ENCODE measurements at places on chromosomes 12 and 14. TPM values are rescaled to one million over a fixed set of nuclear protein-coding genes. Genes with fewer than 3 reads are reported as not detected.

The TAS2R8 gene
- polyA plus RNA-seq: not detected

The CLEC4D gene
- polyA plus RNA-seq: 0.03 TPM

- no peak for DNase-seq
- no peaks in the 10 kb centered on the region for H3K4me1 ChIP-seq
- no peak overlapping the region for H3K4me3 ChIP-seq
Measured at GRCh38 chr14:97851428-97851995, 1054.3 kb downstream of the VRK1 start.

- no peaks in the 10 kb centered on the region for H3K4me1 ChIP-seq
- no peak overlapping the region for H3K4me3 ChIP-seq
- no peaks in the 10 kb centered on the region for H3K36me3 ChIP-seq
- no peak overlapping the region for H3K27ac ChIP-seq
Measured at GRCh38 chr12:34603382-34604035, 581.2 kb downstream of the ALG10 start.

The LTBP2 gene
- 3.5 TPM for polyA plus RNA-seq

- no peak for DNase-seq
- H3K4me3 ChIP-seq: no peak overlapping the region
- no peaks in the 10 kb centered on the region for H3K36me3 ChIP-seq
- H3K27ac ChIP-seq: no peak overlapping the region
- H3K4me1 ChIP-seq: no peaks in the 10 kb centered on the region
Measured at GRCh38 chr12:40171501-40171900, 53.3 kb upstream of the LRRK2 start.

DNA sequence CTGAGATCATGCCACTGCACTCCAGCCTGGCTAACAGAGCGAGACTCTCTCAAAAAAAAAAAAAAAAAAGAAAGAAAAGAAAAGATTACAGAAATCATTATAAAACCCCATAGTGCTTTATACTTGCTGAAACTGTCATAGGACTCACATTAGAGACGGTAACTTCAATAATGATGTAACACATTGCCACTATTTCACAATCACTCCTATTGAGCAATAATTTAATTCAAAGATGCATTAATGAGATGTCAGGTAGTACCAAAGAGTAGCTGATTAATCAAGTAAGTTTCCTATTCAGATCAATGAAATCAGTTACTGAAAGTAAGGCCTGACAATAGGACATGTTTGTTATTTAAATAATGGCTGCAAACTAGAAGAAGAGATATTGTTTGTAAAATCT is 751.5 kb upstream of the ALG10B start:
- no peak overlapping the region for H3K4me3 ChIP-seq
- H3K27ac ChIP-seq: no peak overlapping the region
- DNase-seq: no peak
- no peaks in the 10 kb centered on the region for H3K36me3 ChIP-seq
- H3K4me1 ChIP-seq: no peaks in the 10 kb centered on the region
- no peaks in the 10 kb centered on the region for H3K27me3 ChIP-seq

The OTX2 gene
- not detected for polyA plus RNA-seq

DNA sequence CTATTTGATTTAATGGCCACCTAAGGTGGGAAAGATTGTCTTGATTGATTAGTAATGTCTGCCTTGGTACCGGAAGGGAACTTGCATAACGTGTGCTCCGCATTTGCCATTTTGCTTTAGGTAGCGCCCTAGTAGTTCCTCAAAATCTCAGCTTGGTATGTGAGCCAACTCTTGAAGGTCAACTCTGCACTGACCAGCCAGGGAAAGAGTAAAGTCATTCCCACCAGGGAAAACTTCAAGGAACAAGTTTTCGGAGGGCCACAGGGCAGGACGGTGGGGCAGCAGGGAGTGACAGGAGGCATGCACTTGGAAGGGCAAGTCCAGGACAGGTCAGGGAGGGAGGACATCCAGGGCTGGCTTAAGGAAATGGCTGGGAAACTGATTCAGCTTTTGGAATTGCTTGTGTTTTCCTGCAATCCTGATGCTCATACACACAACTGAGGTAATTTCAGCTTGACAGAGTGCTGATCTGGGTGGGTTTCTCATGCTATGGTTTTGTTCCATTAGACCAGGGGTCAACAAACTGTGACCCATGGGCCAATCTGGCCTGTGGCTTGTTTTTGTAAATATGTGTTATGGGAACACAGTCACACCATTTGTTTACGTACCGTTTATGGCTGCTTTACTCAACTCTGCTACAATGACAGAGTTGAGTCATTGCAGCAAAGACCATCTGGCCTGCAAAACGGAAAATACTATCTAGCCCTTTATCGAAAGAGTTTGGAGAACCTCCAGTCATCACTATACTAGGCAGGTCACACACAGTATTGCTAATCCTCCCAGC is 184.5 kb downstream of the RBM19 start:
- no peaks in the 10 kb centered on the region for H3K36me3 ChIP-seq
- no peak for DNase-seq
- H3K4me3 ChIP-seq: no peak overlapping the region
- H3K4me1 ChIP-seq: no peaks in the 10 kb centered on the region
- H3K27me3 ChIP-seq: peaks cover 17% of the 10 kb centered on the region

- no peak for DNase-seq
- no peak overlapping the region for H3K27ac ChIP-seq
- no peaks in the 10 kb centered on the region for H3K36me3 ChIP-seq
- no peaks in the 10 kb centered on the region for H3K4me1 ChIP-seq
- peaks cover 12% of the 10 kb centered on the region for H3K27me3 ChIP-seq
- H3K4me3 ChIP-seq: no peak overlapping the region
Measured at GRCh38 chr14:56474419-56475022, 105.1 kb upstream of the TMEM260 start.

DNA sequence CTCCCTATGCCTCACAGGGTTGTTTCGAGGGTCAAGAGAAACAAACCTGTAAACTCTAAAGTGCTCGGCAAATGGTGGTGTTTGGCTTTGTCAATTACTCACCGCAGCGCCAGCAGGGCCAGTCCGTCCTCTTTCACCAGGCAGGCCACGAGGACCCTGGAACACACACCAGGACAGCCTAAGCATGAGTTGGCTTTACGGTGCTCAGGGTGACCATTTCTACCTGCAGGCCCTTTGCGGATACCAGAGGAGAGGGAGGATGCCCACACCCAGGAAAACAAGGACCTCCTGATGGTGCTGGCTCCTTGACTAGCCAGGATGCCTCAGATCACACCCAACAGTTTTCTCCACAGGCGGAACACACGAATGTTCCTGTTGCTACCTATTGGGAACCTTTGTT is 11.5 kb downstream of the COL2A1 start:
- peaks cover under 1% of the 10 kb centered on the region for H3K27me3 ChIP-seq
- H3K27ac ChIP-seq: no peak overlapping the region
- H3K36me3 ChIP-seq: no peaks in the 10 kb centered on the region
- no peak for DNase-seq

DNA sequence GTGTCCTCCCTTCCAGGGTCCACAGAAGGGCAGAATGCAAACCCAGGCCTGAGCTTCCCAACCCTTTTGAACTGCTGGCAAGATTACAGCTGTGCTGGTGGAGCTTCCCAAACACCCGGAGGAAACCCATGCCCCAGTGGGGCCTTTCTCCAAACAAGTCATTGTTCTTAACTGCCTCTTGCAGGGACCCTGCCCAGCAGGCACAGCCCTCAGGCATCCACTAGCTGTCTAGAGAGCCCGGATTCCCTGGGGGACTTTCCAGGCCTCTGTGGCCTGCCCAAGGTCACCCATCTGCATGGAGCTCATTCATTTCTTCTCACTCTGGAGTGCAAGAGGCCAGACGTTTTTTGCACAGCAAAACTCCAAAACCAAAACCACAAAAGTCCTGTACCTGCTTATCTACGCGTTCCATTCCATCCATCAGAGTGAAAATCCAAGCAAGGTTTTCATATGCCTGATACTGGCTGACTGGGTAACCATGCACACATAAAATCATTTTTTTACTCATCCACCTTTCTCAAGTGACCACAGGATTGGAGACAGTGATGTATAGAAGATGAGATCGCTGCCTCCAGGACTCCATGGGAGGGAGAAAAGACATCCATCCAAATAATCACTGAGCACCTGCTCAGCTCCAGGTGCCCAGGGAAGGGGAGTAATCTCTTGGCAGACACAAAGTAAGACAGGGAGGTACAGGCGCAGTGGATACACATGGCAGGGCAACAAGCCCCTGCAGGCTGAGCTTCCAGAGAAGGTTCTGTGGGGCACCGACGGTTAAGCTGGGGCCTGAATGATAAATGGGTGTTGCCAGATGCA is 17.2 kb upstream of the BDKRB2 start:
- no peak overlapping the region for H3K27ac ChIP-seq
- no peak overlapping the region for H3K4me3 ChIP-seq
- H3K27me3 ChIP-seq: no peaks in the 10 kb centered on the region
- no peaks in the 10 kb centered on the region for H3K36me3 ChIP-seq

The GALNT8 gene
- 19.5 TPM for polyA plus RNA-seq

DNA sequence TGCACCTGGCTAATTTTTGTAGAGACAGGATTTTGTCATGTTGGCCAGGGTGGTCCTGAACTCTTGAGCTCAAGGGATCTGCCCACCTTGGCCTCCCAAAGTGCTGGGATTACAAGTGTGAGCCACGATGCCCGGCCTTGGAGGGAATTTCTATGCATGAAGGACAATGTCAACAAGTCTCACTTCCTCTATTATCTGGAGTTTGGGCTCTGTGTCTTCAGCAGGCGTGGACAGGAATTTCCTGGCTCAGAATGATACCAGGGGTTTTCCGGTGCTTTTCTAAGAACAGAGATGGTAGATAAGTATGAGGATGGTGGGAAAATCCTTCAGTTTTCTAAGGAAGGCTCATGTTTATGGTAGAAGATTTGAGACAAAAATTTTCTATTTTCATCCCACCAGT is 75.0 kb upstream of the CCDC60 start:
- H3K4me1 ChIP-seq: no peaks in the 10 kb centered on the region

GRCh38 chr12:105262461-105263184 is 26.6 kb upstream of the APPL2 start:
- no peak for DNase-seq
- no peaks in the 10 kb centered on the region for H3K27me3 ChIP-seq
- H3K27ac ChIP-seq: no peak overlapping the region
- H3K36me3 ChIP-seq: no peaks in the 10 kb centered on the region

DNA sequence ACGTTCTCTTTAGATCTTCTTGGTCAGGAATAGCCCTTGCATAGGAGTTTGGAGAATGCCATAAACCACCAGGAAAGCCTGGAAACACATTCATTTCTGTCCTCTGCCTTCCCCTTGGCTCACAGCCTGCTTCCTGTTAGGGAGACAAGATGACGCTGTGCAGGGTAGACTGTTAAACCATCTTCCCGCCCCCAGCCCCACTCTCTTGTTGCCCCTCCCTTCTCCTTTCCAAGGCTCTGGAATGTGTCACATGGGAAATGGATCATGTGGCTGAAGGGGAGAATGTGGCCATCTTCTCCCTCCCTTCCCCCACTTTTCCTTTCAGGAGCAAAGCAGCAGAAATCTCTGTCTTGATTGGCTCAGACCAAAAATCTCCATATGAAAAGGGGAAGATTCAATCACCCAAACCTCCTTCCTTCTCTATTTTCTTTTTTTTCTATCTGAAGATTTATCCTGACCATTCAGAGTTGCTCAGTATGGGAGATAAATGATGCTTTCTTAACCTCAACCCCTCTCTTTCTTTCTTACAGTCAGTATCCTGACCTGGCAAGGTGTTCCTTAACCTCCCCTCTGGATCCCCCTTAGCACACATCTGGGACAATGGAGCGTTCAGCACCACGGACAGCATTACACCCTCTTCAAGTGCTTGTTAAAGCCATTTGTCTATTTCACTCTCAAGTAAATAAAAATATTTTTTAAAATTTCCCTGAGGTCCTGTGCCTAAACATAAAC is 11.4 kb downstream of the GPR19 start:
- H3K4me1 ChIP-seq: no peaks in the 10 kb centered on the region
- no peaks in the 10 kb centered on the region for H3K27me3 ChIP-seq
- H3K4me3 ChIP-seq: no peak overlapping the region
- H3K27ac ChIP-seq: no peak overlapping the region
- DNase-seq: peak; percentile 26
- H3K36me3 ChIP-seq: no peaks in the 10 kb centered on the region

DNA sequence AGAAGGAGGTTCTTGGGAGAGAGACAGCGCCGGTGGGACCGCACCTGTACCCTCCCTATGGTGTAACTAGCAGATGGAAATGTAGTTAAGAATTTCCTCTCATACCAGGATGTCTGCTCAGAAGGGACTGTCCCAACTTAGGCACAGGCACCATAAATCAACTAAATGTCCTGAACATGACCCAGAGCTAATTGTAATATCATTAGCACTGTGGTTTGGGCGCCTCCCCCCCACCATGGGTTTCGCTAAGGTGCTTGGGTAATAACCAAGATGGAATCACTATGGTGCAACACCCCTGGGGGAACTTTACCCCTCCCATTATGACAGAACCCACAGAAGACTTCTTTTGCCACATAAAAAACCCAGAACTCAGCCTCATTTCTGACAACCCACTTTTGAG is 15.9 kb downstream of the ZNF641 start:
- no peaks in the 10 kb centered on the region for H3K27me3 ChIP-seq
- no peak for DNase-seq
- H3K4me1 ChIP-seq: no peaks in the 10 kb centered on the region
- H3K36me3 ChIP-seq: no peaks in the 10 kb centered on the region

The SAMD4A gene
- polyA plus RNA-seq: 17.7 TPM

DNA sequence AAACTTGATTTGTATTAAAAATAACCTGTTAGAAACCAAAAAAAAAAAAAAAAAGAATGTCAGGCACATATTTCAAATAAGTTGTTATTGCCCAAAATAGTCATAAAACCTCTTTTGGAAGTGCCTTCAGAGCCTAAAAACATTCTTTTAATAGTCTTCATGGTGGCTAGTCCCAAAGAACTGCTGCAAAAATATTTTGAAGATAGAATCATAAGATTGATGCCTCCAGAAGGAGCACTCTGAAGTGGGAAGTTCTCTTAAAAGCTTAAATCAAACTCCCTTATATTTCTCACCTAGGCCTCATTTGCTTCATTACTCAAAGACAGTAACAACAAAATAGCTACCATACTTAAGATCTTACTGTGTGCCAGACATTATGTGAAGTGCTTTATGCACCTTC is 27.2 kb upstream of the NT5DC3 start:
- H3K27ac ChIP-seq: no peak overlapping the region
- no peaks in the 10 kb centered on the region for H3K36me3 ChIP-seq
- no peak for DNase-seq

DNA sequence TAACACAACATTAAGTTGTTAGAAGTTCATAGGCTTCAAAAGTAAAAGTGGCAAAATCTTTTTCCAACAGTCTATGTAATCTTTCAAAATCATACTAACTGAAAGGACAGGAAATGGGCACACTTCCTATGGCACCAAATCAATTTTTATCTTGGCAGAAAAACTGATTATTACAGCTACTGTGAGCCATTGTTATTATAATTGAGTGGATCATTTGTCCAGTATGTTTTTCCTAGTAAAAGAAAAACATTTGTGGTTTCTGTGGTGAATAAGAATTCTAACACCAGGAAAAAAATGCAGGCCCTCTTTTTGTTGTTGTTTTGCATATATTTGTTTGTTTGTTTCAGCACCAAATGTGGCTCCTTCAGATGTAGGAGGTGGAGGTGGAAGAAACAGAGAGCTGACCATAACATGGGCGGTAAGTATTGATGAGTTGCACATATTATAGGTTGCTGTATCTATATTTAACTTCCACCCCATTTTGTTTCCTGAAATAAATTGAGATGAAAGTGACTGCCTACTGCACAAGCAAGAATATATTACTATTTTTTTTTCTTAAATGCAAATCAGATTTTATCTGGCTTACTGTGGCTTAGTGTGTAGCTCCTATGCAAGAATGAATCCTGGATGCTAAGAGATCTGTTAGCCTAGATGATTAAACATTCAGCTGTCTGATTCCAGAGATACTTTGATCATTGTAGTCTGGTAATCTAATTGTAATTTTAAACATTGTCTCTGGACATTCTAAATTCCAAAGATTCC is 174.1 kb upstream of the PDZRN4 start:
- H3K27ac ChIP-seq: no peak overlapping the region
- H3K4me1 ChIP-seq: no peaks in the 10 kb centered on the region
- H3K4me3 ChIP-seq: no peak overlapping the region
- H3K36me3 ChIP-seq: no peaks in the 10 kb centered on the region
- no peak for DNase-seq

Measured in large intestine (tissue), 12 donors.